ENCODE measurements at places on chromosomes 11 and 22. TPM values are rescaled to one million over a fixed set of nuclear protein-coding genes. Genes with fewer than 3 reads are reported as not detected.

HTR3A gene
- not detected for polyA plus RNA-seq

PHOX2A gene
- not detected for polyA plus RNA-seq

PRR33 gene
- 0.08 TPM for polyA plus RNA-seq

WNT11 gene
- 10.3 TPM for polyA plus RNA-seq

GRCh38 chr22:23970201-23970641 is 3.5 kb downstream of the DDTL start:
- no peak for DNase-seq

DNA sequence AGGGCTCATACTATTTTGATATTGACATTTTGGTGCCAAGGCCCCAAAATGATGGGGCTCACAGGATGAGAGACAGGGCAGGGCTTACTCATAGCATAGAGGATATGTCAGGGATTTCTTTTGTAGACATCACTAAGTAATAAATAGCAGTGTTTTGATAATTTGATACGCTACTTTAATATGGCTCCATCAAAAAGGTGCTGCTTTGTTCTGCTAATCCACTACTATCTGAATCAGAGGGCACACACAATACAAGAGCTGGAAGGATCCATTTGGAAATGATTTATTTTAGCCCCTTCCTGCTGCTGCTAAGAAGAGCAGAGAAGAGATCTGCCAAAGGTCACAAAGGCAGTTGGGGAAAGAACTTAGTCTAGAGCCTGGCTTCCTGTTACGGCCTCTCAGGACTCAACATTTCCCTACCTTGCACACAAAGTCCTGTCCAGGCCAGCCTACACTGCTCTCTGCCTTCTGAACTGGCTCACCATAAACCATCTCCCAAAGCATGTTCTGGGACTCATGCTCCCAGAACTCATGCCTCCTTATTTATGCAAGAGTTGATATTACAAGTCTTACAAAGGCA is 261.3 kb upstream of the ARHGAP20 start:
- no peak for DNase-seq

- no peak for DNase-seq
Measured at GRCh38 chr22:25067851-25068421, 115.4 kb downstream of the KIAA1671 start.

DNA sequence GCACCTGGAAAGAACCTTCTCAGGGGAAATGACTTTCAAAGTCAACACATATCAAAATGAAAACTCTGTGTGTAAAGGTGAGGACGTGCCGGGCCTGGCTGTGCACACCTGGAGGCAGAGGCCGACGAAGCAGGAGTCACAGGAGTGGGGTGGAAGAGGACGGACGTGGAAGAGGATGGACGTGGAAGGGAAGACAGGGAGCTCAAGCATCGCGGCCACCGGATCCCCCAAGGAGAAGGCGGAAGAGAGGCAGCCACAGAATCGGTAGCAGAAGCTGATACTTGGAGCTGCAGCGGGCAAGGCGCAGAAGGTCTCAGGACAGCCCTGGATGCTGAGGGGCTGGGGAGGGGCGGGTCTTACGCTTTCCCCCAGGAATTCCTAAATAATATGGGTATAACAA is 519.8 kb downstream of the BRD1 start:
- DNase-seq: no peak

GRCh38 chr22:36180038-36180880 is 19.7 kb upstream of the APOL3 start:
- no peak for DNase-seq

- no peak for DNase-seq
Measured at GRCh38 chr11:61785837-61786402, 6.5 kb downstream of the TMEM258 start.

- DNase-seq: no peak
Measured at GRCh38 chr11:64067230-64067993, 31.7 kb downstream of the FLRT1 start.

GRCh38 chr11:8812438-8812837 is 98.6 kb upstream of the AKIP1 start:
- no peak for DNase-seq

GRCh38 chr11:87438416-87438815 is 400.7 kb downstream of the TMEM135 start:
- no peak for DNase-seq
